ENCODE measurements at places on chromosomes 1 and 21.

DNA sequence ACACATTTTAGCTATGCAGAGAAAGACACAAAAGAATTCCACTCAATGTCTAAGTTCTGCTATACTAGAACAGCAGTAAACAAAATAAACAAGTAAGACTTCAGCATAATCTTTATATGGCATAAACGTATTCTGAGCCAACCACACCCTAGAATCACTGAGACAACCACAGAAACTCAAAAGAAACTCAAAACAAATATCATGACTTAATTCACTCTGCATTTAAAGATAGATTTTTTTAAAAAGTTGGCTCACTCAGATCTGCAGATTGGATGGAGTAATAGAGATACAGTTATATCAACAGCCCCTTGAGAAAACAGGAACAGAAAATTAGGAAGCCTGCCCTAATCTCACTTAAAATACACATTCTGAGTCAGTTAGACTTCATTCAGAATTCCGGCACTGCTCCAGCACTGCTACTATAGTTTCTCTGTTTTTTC lies 95.0 kb downstream of the COL24A1 start:
- peak; percentile 69 for DNase-seq

GRCh38 chr21:45906196-45906805 lies 75.3 kb upstream of the COL6A1 start:
- DNase-seq = no peak

- no peak for DNase-seq
Observed at GRCh38 chr21:33296156-33296555, 28.6 kb upstream of the IFNAR1 start.

- peak; percentile 8 for DNase-seq
Observed at GRCh38 chr1:151834239-151834638, 2.6 kb upstream of the RORC start.

All from inflammatory macrophage (primary cell).